Epithelial cell of proximal tubule (primary cell): ENCODE measurements at places on chromosomes 5 and 9.
A peak's percentile ranks its signal among the peaks of the same experiment; 100 is the strongest.

DNA sequence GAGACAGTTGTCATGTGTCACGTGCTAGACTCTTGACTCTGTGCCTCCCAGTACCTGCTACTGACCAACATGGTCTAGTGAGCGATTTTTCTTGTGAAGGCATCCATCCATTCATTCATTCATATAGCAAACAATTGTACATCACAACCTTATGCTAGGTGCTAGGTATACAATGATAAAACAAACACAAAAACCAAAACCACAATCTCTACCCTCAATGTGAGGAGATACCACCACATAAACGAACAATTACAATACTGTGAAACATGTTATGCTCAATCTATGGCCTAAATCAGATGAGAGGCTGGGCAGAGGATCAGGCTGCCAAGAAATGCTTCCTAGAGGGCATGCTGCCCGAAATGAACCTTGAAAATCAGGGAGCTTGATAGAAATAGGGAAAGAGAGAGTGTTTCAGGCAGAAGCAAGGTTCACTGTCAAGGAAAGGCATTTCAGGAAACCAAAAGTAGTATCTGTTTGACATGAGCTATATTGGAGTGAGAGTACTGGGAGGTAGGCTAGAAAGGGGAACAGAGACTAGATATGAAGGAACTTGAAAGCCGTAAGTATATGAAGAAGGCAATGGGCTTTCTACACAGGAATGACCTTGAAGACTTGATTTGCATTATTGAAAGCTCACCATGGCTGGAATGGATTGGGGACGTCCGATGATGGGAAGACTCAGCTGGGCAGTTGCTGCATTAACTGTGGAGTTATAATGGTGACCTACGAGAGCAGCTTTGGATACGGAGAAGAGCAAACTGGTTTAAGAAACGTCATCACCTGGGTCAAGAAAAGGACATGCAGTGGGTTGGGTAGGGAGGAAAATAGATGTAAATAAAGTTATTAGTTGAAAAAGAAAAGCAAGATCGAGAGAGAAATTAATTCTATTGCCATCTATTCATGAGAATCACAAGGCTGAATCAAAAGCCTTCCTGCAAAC, 90.1 kb downstream of the THBS4 start:
- no peak for DNase-seq

DNA sequence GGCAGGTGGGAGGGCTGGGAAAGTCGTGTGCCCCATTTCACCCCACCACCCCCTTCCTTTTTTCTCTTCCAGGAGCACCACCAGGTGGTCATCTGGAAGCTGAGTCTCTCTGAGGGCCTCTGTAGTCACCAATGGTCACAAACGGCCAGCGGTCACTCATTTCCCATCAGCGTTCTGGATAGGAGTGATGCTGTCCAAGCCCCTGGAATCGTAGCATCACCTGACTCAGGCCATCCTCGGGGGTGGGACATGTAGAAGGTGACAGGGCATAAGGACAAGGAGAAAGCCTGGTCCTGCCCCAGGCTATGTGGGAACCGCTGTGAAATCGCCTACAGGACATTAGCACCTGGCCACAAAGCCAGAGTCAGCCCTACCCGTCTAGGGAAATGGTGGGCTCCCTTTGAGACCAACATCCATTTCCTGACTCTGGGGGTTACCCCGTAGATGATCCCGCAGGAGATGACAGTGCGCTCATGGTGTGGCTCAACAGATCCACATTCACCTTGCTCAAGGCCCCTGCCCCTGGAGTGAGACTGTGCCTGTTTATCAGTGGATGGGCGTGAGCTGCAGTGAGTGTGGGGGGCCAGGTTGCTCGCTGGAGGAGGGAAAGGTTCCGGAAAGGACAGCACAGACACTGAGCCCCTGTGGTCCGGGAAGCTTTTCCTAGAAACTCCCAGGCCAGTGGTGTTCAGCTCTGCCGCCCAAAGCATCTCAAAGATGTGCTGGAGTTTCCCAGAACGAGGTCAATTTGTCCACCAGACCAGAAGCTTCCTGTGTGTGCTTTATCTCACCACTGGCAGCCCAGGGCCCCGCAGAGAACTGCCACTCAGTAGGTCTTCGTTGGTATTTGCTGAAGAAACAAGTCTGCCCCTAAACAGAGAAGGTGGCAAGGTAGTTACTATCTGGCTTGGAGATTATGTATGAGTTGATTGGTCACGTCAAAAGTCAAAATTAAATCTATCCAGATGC, 61.1 kb upstream of the UNC5A start:
- DNase-seq: no peak

DNA sequence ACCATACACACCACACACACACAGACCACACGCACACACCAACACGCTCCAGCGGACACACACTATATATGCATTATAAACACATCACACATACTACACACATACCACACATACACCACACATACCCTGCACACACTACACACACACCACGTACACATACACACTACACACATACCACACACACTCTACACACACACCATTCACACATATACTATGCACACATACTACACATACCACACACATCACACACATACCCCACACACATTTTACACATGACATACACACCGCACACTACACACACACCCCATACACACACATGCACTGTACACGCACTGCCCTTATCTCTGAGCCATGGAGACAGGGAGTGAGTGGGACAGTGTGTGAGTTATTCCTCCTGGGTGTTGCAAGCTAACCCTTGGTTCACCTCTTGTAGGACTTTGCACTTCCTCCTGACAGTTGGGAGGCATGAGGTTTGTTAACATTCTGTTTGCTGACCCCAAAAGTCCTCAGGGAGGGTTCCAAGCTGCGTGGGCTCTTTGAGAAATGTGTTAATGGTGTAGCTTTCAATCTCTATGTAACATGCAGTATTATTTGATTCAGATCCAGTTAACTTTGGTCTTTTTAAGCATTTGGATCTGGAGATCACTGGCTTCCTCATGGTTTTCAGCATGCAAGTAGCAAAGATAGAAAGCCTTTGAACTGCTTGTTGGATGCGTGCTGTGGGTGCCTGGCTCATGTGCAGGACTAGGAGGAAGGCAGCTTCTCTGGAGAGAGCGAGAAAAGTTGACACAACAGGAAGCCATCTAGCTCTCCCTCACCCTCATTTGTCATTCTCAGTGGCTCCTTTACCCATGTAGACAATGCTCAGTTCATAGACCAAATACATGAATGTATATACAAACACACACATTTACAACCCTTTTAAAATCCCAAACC, 13.7 kb downstream of the IL31RA start:
- DNase-seq: no peak

DNA sequence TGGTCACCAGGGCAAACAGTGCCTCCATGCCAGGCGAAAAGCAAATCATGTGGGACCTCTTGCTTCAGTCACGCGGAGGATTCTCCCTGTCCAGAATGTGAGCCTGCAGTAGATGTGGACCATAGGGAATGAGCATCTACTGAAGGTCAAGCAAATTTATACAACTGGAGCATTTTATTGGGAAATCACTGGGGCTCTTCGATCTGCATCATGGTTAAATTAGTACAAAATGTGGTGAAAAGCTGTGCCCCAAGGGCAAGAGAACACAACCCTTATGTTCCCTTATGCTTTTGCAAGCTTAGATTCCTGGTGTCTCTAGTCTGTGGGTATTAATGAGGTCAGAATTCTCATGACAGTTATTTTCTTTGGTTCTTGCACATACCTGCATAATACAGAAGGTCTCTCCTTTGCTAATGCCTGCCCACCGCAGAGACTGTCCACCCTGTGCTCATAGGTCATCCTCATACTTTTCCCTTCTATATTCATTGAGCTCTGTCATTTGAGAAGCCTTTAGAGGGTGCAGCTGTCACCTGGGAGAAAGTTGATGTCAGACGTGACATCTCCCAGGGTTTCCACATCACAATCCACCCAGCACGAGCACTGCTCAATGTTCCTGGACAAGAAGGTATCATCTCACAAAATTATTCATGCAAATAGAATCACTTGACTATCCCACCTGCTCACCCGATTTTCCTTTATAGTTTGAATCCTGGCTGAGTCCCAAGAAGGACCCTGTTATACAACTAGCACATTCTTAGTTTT, 111.7 kb downstream of the NXNL2 start:
- no peak for DNase-seq

DNA sequence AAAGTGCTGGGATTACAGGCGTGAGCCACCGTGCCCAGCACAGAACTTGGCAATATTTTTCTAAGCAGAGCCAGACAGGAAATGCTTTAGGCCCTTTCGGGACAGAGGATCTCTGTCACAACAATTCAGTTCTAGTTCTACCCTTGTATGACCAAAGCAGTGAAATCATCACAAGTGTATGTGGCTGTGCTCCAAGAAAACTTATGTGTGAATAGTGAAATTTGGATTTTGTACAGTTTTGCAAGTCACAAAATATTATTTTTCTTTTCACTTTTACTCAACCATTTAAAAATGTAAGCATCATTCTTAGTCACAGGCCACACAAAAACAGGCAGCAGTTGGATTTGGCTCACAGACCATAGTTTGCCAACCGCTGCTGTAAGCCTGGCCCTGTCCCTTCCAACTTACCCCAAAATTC, 20.4 kb upstream of the PRUNE2 start:
- DNase-seq: no peak

DNA sequence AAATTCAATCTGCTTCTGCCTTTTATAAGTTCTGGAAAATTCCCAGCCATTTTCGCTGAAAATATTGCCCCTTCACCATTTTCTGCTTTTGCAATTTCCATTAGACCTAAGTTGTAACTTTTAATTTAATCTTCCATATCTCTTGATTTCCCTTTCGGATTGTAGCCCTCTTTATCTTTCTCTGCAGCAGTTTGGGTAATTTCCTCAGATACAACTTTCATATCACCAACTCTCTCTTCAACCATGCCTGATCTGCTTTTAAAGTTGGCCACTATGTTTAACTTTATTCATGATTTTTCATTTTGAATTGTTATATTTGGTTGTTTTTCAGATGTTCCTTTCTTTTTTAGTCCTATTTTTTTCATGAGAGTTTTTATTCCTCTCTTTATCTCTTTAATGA, 157.0 kb upstream of the VLDLR start:
- no peak for DNase-seq

GRCh38 chr5:87154191-87154590, 113.5 kb upstream of the RASA1 start:
- DNase-seq: no peak

- no peak for DNase-seq
These were observed 1.5 kb upstream of the STC2 start for GRCh38 chr5:173329491-173330337.

DNA sequence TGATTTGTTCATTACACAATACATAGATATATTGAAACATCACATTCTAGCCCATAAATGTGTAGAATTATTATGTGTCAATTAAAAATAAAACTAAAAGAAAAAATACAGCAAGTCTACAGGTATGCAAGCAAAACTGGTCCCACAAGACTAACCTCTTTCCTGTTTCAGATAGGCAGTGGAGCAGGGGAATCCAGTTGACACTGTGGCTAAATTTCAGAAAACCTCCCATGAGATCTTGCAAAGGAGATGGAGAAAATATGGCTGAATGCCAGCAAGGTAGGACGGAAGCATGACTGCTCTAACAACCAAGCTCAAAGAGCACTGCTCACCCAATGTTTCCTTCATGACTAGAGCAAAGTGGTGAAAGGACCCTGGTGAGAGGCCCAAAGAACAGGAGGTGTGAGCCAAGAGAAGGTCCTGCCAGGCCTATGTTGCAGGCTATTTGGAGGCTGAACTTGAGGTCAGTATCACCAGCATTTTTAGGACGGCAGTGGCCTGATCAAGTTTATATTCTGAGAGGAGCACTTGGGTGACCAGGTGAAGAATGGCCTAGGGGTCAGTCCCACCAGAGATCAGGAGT, 1.1 kb upstream of the SH3TC2 start:
- no peak for DNase-seq

- peak; percentile 72 for DNase-seq
These were observed 298.4 kb downstream of the KCTD16 start for GRCh38 chr5:144469106-144469505.

- DNase-seq: no peak
These were observed 91.7 kb downstream of the GNA14 start for GRCh38 chr9:77556396-77556795.

DNA sequence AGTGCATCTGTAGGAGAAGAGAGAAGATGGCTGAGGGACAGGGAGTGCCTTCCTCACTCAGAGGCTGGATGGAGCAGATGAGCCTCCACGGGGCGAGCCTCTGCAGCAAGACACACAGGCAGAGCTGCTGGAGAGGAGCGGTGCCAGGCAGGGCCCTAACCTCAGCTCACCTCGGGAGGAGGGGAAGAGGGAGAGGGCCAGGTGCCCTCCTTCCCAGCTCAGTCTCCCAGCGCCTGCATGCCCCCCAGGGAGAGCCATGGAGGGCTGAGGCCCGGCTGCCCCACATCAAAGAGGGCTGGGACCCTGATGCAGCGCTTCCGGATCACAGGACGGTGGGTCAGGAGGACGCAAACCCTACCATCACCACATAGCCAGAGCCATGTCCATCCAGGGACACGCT, 13.6 kb upstream of the SPATA31E1 start:
- no peak for DNase-seq

DNA sequence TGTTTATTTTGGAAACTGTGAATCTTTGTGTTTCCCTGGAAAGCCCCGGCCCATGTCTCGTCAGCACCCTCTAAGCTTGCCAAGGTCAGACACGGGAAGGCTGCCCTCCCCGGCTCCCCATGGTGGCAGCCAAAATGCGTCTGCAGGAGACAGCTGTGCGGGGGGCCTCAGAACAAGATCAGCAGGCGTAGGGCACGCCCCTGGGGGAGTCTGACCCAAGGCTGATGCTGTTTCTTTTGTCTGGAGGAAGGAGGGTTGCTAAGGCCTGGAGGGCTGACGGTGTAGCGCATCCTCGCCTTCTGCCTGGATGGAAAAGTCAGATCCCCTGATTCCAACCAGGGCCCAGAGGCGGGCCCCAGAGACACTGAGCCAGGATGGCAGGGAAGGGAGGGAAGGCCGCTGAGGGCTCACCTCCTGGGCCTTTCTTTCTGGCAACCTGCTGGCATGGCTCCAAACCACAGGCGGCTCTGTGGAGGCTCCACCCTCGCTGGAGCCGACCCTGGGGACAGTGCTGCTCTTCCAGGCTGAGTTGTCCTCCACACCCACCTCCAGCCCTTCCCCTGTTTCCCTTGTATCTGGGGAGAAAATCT, 57.2 kb downstream of the OLFM1 start:
- DNase-seq: no peak

DNA sequence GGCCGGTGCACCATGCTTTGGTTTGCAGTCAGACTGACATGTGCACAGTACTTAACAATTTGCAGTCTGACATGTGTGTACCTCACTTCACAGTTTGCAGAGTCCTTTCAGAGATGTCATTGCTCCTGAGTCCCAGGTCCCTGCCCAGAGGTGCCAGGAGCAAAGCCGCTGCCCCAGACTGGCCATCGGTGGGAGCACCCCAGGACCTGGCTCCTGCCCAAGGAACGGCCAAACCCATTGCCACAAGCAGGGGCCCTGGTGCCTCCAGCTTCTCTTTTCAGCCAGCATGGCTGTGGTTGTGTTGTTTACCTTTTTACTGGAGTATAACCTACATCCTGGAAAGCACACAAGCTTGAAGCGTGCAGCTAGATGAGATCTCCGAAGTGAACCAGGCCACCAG, 28.6 kb downstream of the RASGEF1C start:
- DNase-seq: no peak

DNA sequence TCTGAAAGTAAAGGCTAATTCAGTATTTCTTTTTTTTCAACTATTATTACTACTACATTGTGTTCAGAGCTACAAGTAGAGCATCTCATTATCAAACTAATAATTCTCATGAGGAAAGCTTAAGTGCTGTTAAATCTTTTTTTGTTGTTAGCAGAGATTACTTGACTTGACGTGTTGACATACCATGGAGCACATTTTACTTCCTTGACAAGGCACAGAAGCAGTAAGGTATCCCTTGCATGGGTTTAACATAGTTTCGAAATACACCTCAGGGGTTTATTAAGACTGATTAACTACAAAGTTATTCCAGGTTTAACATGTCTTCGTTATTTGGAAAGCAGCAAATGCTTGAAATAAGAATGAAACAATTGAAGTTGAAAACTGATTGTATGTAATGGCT, 7.0 kb downstream of the SPDL1 start:
- no peak for DNase-seq
